IPS DF 6.9 (cell line): ENCODE measurements at places on chromosomes 16 and 17.

GRCh38 chr17:4305224-4305623 lies 41.4 kb upstream of the ANKFY1 start:
- no peak for DNase-seq

- no peak for DNase-seq
Observed at GRCh38 chr17:77601054-77601979, 357.2 kb upstream of the TNRC6C start.

GRCh38 chr16:1592446-1592845 lies 19.4 kb downstream of the IFT140 start:
- no peak for DNase-seq

GRCh38 chr17:40605306-40605705 lies 40.0 kb upstream of the CCR7 start:
- DNase-seq, result no peak

- no peak for DNase-seq
Observed at GRCh38 chr17:68288375-68288774, 2.6 kb downstream of the SLC16A6 start.

DNA sequence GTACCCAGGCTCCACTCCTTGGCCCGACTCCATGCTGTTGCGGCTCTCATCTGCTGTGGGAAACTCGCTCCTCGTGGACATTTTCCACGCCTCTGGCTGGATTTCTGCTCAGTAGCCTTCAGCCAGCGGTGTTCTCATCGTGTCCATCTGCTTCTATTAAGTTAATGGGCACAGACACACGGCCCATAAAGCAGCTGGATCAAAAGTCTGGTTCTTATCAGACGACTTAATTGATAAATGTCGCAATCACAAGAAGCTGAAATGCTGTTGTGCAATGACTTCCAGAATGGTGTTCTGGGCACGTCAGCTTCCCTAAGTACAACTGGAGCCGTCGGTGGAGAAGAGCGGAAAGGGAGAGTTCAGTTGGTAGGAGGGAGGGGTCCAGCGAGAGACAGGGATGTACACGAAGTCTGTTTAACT lies 211.7 kb upstream of the CHMP6 start:
- DNase-seq, result no peak

DNA sequence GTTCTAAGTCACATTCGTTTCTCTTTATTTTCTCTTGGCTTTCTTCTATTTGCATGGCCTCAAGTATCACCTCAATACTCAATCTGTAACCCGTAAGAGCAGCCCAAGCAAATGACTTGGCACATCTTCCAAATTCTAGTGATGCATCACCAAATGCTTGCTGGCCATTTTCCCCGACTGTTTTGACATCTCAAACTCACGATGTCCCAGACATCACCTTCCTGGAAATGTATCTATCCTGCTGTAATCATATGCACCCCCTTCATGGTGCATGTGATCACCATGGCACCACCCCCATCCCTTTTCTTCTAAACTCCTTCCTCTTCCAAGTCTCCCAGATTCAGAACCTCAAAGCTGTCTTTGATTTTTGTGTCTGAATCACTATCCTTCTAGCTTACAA lies 24.0 kb upstream of the ABCA5 start:
- no peak for DNase-seq
